ENCODE measurements at places on chromosomes 1 and 21. TPM values are rescaled to one million over a fixed set of nuclear protein-coding genes. Genes with fewer than 3 reads are reported as not detected.

- peak; percentile 65 for DNase-seq
These were observed 712 bp upstream of the LAMB3 start for GRCh38 chr1:209652873-209653401.

GRCh38 chr1:84370831-84371394 is 27.4 kb upstream of the DNASE2B start:
- no peak for DNase-seq

DNA sequence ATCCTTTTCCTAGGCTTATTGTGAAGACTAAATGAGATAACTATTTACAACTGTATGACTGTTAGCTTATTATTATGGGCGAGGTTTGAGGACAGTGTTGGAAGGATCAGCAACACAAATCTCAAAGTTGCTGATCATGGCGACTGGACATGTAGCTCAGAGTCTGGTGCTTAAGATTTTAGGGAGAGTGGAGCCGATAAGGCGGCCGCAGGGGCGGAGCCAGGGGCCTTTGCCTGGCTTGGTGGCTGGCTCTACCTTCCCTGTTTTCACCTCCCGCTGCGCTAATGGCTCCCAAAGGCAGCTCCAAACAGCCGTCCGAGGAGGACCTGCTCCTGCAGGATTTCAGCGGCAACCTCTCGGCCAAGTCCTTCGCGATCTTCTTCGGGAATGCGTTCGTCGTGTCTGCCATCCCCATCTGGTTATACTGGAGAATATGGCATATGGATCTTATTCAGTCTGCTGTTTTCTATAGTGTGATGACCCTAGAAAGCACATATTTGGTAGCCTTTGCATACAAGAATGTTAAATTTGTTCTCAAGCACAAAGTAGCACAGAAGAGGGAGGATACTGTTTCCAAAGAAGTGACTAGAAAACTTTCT is 45.5 kb downstream of the GIPC2 start:
- no peak for DNase-seq

DNA sequence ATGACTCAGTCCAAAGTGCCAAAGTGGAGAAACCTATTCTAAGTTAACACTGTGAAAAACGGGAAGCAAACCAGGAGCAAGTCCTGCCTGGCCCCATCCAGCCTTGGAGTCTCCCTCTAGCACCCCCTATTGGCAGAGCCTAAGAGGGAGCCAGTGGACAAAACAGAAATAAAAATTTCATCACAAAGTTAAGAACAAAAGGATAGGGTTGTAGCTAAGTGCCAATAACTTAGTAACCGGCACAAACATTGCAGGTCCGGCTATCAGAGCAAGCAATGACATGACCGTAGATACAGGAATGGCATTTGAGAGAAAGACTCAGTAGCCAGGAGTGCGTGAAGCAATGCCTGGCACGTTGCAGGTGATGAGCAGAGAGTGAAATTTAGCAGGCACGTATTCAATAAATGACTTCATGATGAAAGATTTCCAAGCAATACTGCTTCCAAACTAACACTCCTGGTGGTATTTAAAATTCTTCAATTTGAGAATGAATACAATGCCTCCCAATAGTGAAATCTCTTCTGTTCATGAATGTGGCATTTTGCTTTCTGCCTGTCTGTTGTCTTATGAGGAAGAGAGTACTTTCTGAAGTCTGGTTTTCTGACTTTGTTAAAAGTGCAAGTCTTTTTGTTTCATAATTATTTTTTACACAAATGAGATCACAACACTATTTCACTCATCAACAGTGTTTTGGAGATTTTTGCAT is 391.0 kb downstream of the OMA1 start:
- peak; percentile 69 for DNase-seq

The INSRR gene
- 0.02 TPM for polyA plus RNA-seq

DNA sequence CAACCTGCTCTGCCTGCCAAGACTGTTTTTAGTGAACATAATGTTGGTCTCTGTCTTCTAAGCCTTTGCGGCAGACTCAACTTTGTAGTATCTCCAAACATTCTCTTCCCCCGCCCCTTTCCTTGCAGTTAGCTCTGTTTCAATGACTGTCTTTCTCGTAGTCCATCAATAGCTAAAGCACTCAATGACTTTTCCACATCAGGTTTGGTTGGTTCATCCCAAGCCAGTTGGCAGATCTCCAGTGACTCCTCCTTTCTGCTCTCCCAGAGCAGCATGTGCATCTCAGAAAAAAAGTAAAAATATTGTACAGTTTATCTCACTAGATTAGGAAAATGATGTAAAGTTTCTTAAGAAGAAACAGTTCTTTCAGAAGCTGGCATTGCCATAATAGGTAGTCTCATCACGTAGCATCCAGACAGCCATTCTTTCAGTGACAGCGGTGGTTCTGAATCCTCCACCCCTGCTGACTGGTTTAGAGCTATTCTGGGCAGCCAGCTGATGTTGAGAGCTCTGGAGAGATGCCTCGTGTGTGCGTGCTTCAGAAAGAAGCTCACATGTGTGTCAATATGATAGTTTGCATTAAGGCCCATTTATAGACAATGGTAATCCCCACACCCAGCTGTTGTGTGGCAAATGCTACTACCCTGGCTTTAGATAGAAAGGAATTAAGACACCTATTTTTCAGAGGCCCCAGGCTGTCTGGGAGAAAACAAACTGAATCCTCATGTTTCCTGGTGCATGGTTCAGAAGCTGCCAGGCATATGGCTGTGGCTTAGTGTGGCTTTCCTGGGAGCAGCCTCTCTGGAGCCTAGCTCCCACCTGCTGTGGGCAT is 53.2 kb downstream of the CNN3 start:
- DNase-seq: no peak

DNA sequence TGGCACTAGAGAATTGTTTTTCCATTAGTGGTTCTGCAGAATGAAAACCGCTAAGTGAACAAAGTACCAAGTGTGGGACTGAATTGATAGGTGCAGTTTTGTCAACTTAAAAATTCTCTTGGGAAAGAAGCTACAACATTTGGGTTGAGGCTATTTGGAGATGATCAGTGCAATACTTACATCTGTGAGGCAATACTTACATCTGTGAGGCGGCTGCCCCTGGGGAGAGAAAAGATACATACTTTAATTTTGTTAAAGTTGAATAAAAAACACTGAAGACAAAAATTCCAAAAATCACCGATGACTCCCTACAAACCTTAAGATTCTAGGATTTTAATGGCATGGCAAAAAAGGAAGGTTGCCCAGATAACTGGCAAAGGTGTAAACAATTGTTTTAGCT is 1.7 kb downstream of the CFAP410 start:
- DNase-seq: no peak

The HOOK1 gene
- polyA plus RNA-seq: 2.9 TPM

GRCh38 chr1:93988634-93989350 is 79.6 kb upstream of the GCLM start:
- no peak for DNase-seq

DNA sequence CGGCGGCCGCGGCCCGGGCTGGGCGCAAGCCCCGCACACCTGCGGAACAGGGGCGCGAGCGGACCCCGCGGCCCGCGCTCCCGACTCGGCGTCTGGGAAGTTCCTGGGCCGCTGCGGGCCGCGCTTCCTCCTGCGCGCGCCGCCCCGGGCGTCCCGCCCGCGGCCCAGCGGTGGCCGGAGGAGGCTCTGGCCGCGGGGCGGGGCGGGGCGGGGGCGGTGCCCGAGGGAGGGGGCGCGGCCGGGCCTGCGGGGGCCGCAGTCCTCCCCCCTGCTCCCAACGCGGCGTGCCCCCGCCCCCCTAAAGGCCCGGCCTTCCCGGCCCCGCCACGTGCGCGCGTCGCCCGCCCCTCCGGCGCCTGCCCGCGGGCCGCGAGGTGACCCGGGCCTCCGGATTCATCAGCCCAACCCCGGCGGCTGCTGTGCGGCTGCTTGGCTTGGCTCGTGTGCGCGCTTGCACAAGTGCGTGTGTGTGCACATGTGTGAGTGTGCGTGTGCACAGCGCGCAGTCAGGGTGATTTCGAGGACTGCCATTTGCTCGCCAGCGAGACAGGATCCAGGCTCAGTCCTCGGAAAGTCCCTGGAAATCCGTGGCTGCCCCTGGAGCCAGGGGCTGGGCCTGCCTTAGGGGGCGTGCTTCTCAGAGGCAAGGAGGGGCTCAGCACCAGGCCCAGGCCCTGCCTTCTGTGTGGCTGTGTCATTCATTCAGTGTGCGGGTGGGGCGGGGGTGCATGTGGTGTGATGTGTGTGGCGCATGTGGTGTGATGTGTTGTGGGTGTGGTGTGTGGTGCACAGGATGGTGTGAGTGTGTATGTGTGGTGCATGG is at the start of gene C2CD2:
TSS of gene C2CD2 (minus strand) at position 188 of the 823 bp plus-strand sequence. CDS start 370 bp downstream, outside the sequence.
- DNase-seq: peak; percentile 80

The SLC44A3 gene
- polyA plus RNA-seq: 5.0 TPM

- no peak for DNase-seq
These were observed 59.1 kb downstream of the BCL9 start for GRCh38 chr1:147600119-147601111.

DNA sequence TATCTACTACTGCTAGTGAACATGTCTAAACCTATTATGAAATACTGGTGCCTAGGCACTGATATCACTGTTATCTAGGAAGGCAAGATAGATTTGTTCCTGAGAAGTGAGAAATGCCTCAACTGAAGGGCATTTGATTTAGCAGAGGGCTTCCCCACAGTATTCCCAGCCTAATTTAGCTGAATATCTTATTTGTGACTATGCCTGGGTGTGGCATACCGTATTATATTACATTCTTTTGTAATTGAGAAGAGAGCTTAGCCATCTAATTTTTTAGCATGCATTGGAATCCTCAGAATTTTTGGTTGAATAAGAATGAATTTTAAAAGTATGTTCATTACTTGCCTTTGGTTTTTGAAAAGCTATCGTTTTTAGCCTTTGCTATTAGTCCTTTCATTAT is 99.1 kb downstream of the ZP4 start:
- DNase-seq: no peak

DNA sequence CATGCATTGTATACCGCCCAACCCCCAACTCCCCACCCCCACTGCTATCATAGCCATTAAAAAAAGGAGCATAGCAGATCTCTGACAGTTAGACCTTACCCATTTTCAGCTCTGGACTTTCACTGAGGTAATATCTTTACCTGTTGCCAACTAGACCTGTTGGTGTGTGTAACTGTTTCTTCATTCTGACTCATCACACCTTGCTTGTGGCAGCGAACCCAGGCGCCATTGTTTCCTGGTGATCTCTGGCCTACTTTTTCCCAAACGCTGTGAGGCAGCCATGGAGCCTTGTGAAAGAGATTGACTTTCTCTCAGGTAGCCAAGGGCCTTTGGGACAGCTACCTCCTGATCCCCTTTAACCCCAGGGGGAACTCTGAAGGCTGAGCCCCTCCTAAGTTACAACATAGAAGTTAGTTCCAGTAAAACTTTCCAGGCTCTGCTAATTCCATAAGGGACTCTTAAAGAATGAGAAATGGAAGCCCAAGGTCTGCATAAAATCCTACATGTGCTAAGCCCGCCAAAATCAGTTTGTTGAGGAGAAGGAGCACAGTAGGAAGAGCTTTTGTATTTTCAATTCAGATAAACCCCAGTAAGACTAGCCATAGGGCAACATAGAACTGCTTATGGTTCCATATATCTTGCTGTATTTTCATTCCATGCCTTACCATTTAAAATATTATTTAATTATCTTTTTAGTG is 196.1 kb upstream of the CAMK1G start:
- no peak for DNase-seq

GRCh38 chr1:56915960-56916359 is 49.9 kb downstream of the C8B start:
- no peak for DNase-seq

The F11R gene
- polyA plus RNA-seq: 200 TPM

- no peak for DNase-seq
These were observed 1103.0 kb downstream of the PLA2G4A start for GRCh38 chr1:187931776-187932175.

The CELA2A gene
- polyA plus RNA-seq: not detected

- no peak for DNase-seq
These were observed 426.8 kb downstream of the ADGRL2 start for GRCh38 chr1:82227306-82228095.

DNA sequence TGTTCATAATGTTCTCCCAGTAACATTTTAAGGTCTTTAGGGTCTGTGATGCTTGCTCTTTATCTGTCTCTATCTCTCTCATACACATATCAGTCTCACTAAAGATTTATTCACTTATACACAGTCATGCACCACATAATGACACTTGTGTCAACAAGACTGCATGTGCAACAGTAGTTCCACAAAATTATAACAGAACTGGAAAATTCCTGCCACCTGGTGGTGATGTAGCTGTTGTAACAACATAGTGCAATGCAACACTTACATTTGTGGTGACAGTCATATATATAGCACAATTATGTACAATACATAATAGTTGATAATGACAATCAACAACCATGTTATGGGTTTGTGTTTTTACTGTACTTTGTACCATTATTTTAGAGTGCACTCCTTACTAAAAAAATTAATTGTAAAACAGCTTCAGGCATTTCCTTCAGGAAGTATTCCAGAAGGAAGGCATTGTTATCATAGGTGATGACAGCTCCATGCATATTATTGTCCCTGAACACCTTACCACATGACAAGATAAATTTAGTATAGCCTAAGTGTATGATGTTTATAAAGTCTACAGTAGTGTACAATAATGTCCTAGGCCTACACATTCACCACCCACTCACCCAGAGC is 8.1 kb downstream of the TDRD5 start:
- no peak for DNase-seq

DNA sequence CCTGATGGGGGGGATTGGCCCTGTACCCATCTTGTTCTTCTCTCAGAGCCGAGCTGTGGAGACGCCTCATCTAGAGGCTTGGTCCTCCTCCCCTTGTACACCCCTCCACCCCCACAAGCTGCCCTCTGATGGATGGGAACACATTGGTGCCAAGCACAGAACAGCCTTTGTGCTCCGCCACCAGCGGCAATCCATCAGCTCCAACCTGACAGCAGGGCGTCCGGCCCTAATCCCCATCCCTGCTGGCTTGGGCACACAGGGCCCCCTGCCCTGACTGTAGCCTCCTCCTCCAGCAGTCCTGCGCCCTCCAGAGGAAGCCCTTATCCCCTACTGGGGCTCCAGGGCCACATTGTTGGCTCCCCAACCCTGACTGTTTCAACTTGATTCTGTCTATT is 3.8 kb upstream of the MYOG start:
- DNase-seq: peak; percentile 45

The FNBP1L gene
- polyA plus RNA-seq: 48.9 TPM

The OR6P1 gene
- not detected for polyA plus RNA-seq

DNA sequence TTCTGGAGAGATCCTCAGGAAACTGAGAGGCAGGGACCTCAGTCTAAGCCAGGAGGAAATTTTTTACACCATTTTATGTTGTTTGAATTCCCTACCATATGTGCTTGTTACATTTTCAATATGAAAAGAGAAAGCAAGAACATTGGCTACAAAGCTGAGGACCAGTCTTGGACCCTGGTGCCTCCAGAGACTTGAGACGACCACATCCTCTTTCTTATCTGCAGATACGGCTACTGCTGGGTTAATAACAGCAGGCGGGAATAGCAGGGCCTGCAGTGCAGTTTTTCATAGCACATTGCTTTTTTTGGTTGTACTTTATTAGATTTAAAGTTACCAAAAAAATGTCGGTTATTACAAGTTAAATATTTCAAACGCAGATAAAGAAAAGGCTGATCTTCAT is 3.9 kb downstream of the KDM4A start:
- no peak for DNase-seq

The ZSWIM5 gene
- polyA plus RNA-seq: 3.9 TPM

The LCE1D gene
- polyA plus RNA-seq: not detected

The S100A4 gene
- polyA plus RNA-seq: 85.4 TPM

The ZNF683 gene
- polyA plus RNA-seq: not detected
